Diencephalon (tissue), 1 donor: ENCODE measurements at places on chromosomes 12 and 14. TPM values are rescaled to one million over a fixed set of nuclear protein-coding genes. Genes with fewer than 3 reads are reported as not detected.

PRH2 gene
- total RNA-seq: 0.92 TPM

RNFT2 gene
- total RNA-seq: 56.3 TPM

CPNE6 gene
- total RNA-seq: 16.8 TPM

NYNRIN gene
- total RNA-seq: 13.8 TPM

CMKLR1 gene
- total RNA-seq: 2.8 TPM

OR6C2 gene
- total RNA-seq: not detected

SLC24A4 gene
- total RNA-seq: 4.2 TPM

LAG3 gene
- total RNA-seq: not detected

PIANP gene
- 4.4 TPM for total RNA-seq

KRT86 gene
- 0.46 TPM for total RNA-seq

MYO1H gene
- total RNA-seq: 1.4 TPM

OR6C74 gene
- total RNA-seq: not detected

TESPA1 gene
- not detected for total RNA-seq

KRT4 gene
- not detected for total RNA-seq

C14orf180 gene
- total RNA-seq: 0.92 TPM

A2M gene
- total RNA-seq: 87.9 TPM

SLC38A4 gene
- 2.1 TPM for total RNA-seq

SLC38A6 gene
- 78.7 TPM for total RNA-seq

SLC25A21 gene
- total RNA-seq: 2.1 TPM

RPGRIP1 gene
- total RNA-seq: 0.69 TPM

HSPB8 gene
- 9.2 TPM for total RNA-seq

LHX5 gene
- 4.8 TPM for total RNA-seq

PTCSC3 gene
- total RNA-seq: 0.69 TPM

CIROP gene
- total RNA-seq: not detected

BRI3BP gene
- 24.0 TPM for total RNA-seq
